Activated CD8-positive, alpha-beta memory T cell treated with anti-CD3 and anti-CD28 coated beads for 48 hours (primary cell): ENCODE measurements at places on chromosomes 16 and 17.
A peak's percentile ranks its signal among the peaks of the same experiment; 100 is the strongest.

DNA sequence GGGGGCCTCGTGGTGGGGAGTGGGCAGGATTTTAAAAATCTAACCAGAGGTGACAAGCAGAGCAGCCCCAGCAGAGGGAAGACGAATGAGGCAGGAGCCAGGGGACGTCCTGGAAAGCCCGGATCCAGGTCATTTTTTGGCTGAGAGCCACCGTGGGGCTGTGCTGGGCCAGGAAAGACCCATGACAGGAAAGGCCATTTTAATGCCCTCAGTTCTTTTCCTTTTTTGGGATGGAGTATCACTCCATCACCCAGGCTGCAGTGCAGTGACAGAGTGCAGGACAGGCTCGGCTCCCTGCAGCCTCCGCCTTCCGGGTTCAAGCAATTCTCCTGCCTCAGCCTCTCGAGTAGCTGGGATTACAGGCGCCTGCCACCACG is 30.5 kb upstream of the JPH3 start:
- no peak for DNase-seq

DNA sequence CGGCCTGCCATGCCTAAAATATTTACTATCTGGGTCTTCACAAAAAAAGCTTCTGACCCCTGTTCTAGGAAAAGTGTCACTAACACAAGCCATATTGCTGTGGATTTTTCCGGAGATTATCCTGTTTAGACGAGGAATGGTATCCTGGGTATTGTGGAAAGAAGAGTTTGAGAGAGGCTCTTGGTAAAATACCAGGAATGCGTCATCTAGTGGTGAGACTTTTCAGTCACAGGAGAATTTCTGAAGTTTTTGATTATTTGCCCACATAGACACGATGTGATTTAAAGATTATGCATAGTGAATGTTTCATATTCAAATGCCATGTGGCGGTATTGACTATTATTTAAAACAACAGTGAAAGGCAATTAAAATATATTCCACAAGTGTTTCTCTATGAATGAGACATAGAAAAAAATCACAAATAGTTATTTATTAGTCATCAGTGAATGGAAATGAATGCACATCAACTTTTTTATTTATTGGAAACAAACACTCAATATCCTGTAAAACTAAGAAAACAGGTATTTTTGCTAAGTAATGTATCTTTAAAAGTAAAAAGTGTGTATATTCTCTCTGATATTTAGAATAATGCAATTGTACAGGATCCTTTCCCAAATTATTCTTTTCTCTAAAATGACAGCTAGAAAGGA is 7.8 kb downstream of the KRT28 start:
- no peak for DNase-seq

GRCh38 chr16:19359556-19359955 is 58.1 kb upstream of the TMC5 start:
- no peak for DNase-seq

DNA sequence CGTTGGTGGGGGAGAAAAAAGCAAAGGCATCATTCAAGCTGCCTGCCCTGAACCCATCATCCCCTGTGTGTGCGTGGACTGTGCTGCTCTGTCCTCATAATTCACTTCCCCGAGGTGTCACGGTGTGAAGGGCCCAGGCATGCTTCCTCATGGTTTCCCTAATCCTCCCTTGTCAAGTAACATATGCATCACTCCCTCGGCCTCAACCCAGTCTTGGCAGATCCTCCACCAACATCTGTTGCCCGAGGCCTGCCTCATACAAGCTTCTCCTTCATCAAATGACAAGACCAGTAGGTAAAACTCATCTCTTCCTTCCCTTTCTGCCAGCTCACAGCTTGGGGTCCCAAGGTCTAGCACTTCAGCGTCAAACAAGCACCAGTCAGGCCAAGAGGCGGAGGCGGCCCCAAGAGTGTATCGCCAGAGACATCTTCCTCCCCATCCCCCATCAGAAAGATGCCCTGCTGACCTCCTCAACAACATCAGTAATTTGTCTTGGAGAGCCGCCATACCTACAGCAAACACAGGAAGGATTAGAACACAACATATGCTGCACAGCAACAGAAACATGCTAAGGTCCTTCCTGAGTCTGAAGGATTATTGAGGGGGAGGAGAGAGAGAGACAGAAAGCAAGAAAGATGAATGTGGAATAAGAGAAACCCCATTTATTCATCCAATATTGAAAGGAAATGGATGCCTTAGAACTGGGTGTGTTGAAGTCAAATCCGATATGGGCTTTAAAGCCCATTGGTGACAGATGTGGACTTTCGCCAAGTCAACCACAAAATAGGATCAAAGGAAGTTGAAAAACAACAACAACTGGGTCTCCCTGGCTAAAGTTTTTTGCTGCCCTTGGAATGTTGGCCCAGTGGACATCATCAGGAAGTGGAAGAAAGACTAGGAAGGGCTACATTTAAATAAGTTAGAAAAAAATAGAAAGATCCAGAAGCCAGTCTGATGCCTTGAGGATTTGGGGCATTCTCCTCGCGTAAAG is 38.4 kb downstream of the SOX9 start:
- DNase-seq, result no peak

GRCh38 chr16:73190256-73190655 is 142.3 kb upstream of the ZFHX3 start:
- DNase-seq, result no peak

DNA sequence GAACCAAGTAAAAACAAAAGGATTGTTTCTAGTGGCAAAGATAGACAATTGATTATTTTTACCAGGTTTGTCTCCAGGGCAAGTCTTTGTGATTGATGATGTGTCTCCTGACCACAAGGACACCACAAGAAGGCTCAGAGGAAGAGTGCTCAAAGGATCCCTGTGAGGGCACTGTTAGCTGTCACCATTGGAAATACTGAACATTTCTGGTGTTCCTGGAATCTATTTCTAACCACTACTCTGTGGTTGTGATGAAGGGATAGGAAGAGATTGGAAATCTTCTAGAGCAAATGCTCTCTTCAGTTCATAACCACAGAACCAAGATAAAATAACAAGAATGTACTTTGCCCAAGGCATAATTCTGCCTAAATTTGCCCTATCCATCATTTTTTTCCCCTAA is 15.3 kb downstream of the RNF43 start:
- no peak for DNase-seq

- DNase-seq, result no peak
Measured at GRCh38 chr17:77755410-77755963, 203.0 kb upstream of the TNRC6C start.

DNA sequence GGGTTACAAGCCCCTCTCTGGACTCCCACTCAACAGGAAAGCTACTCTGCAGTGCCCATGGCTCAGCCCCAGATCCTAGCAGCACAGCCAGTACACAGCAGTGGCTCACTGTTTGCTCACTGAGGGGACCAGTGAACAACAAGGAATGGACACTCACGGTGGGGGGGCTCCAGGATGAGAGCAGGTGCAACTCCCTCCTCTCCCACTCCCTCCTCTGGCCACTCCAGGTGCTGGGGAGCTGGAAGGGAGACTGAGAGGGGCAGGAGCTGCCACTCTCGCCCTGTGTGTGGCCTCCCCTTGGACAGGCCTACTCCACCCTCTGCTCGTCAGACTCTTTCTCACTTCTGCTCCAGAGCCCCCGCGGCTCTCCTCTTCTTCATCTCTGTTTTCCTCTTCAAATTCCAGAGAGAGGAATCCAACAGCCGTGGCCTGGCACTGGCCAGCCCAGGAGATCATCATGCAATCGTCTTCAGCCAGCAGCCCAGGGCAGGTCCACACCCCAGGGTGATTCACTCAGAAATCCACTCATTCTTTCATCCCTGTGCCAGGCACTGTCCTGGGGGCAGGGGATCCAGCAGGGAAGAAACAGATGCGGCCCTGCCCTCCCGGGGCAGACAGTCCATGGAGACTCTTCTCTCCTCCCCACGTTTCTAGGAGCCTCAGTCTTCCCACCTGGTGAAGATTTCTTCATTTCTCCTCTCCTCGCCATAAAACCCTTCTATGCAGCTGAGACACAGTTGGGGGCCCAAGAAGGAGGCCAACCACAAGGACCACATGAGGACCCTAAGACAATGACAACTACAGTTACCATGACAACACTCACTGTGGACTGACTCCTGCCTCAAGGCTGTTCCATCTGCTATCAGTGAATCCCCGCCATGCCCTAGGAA is 30.7 kb downstream of the CFAP20 start:
- DNase-seq, result no peak

- DNase-seq, result no peak
Measured at GRCh38 chr16:79247386-79247785, 353.2 kb downstream of the MAF start.

DNA sequence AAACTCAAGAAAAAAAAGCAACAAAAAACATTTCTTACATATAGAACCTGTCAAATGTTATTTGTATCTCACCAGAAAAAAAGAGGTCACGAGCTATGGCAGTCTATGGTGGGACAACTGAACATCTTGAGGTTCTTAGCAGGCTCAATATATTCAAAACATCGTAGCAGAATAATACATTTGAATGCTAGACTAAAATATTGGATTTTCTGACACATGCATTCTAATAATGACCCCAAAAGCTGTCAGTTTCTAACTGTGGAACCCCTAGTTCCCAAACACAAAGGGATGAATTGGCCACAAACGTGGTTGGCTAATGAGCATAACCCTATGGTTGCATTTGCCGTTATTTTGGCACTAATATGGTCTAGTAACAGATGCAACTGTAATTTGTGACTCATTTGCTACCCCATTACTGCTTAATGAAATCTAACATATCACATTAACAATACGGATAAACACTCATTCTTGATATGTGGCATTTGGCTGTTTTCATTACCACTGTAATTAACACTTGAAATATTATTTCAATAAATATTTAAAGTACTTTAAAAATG is 81.2 kb downstream of the TOX3 start:
- DNase-seq, result no peak

DNA sequence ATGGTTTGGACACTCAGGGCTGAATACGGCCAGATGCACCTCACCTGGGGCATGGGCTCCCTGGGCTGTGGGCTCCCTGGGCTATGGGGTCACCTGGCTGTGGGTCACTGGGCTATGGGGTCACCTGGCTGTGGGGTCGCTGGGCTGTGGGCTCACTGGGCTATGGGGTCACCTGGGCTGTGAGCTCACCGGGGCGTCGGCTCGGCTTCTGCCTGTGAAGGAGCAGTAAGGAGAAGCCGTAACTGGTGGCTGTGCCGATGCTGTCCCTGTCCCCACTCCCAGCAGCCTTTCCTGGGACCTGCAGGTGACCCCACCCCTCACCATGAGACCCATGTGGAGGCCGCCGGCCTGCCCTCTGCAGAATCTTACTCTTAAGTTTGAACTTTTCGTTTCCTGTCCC is 1.9 kb upstream of the PERCC1 start:
- DNase-seq, result no peak

- DNase-seq, result no peak
Measured at GRCh38 chr16:83969771-83970429, 1.9 kb downstream of the NECAB2 start.

DNA sequence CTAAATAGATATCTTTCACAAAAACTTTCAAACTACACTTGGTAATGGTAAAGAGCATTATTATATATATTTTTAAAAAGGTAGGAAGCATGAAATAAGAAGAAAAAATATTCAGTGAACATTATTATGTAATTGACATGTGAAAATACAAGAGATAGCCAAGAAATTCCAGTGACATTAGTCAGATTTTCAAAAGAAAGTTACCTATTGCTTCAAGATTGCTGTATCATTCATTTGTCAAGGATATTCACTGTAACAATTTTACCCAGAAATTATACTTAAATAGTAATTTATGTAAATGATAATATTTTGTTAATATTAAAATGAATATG is 350.2 kb downstream of the KIF2B start:
- no peak for DNase-seq

DNA sequence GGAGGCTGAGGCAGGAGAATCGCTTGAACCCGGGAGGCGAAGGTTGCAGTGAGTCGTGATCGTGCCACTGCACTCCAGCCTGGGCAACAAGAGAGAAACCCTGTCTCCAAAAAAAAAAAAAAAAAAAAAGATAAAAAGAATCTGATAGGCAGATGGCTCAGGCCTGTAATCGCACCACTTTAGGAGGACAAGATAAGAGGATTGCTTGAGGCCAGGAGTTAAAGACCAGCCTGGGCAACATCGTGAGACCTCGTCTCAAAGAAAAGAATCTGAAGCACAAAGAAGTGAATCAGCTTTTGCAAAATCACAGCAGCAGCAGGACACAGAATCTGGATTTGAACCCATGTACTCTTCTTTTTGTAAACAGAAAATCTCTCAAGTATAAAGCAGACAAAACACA is 7.6 kb downstream of the NOB1 start:
- DNase-seq, result no peak

GRCh38 chr17:58311429-58311894 is 17.1 kb downstream of the TSPOAP1 start:
- no peak for DNase-seq

DNA sequence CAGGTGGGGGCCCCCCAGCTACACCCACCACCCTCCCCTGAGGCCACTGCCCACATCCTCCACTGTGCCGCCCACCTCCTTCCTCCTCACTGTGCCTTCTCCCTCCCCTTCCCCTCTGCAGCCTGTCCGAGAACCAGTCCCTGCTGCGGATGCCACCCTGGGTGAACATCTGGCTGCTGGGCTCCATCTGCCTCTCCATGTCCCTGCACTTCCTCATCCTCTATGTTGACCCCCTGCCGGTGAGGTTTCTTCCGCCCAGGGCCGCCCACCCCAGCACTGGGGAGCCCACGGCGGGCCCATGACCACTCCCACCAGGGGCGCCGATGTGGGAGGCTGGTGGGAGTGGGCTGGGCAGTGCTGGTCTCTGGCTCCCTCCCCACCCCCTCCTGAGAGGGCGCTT is 22.1 kb downstream of the RABEP2 start:
- no peak for DNase-seq

DNA sequence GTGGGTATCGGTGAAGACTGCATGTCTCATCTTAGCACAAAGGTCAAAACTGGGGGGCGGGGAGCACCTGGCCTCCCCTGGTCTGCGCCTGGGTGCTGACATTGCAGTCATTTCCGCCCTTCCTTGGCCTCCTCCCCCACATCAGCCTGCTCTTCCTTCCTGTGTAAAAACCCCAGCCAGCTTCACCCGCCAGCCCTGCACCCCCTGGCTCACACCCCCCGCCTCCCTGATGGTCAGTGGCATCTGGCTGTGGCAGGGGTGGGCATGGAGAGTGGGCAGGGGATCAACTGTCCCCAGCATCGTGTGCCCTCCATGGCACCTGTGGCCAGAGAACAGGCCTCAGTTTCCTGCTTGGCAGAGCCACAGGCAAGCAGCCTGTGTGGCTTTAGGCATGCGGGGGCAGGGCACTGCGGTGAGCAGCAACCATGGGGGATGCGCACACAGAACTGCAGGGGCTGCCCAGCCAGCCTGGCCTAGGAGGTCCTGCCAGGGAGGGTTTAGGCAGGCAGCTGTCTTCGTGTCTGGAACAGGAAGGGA is 26.5 kb upstream of the LASP1NB start:
- peak; percentile 62 for DNase-seq
